ENCODE measurements at places on chromosomes 2 and 18. TPM values are rescaled to one million over a fixed set of nuclear protein-coding genes. Genes with fewer than 3 reads are reported as not detected.

Gene MC2R
- not detected for total RNA-seq

Gene TBC1D8
- total RNA-seq = 10.7 TPM

Gene PLB1
- 2.5 TPM for total RNA-seq

Gene ICA1L
- 2.6 TPM for total RNA-seq

Gene CNDP1
- not detected for total RNA-seq

Gene CBLN2
- total RNA-seq = not detected

Gene LRATD1
- not detected for total RNA-seq
